Activated naive CD4-positive, alpha-beta T cell treated with anti-CD3 and anti-CD28 coated beads for 36 hours (primary cell): ENCODE measurements at places on chromosomes 4 and X.

- no peak for DNase-seq
These were observed 30.0 kb downstream of the AFAP1 start for GRCh38 chr4:7909463-7910262.

- DNase-seq, result no peak
These were observed 70.8 kb downstream of the STK32B start for GRCh38 chr4:5122114-5122513.

DNA sequence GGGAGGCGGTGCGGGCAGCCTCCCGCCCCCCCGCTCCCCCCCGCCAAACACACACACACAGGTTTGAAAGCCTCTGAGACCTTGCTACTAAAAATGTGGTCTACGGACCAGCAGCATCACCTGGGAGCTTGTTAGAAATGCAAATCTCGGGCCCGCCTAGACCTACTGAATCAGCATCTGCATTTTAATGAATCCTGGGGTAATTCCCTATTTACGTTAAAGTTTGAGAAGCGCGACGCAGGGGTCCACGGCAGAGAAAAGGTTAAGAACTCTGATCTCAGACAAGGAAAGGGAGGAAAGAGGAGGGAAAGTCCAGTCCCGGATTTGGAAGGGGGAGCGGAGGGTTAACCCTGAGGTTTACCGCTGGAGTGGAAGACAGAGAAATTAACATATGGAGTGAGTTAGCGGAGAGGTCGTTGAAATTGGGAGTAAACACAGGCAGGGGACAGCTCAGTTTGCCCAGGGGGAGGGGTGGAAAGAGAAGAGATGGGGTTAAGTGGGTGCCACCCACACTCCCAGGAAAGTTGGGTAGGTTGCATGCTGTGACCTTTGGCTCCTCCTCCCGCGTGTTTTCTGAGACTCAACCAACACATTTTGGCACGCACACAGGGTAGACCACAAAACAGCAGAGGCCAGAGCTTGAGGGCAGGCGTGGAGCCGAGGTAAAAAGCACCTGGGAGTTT lies 483.6 kb downstream of the BCOR start:
- peak; percentile 86 for DNase-seq

DNA sequence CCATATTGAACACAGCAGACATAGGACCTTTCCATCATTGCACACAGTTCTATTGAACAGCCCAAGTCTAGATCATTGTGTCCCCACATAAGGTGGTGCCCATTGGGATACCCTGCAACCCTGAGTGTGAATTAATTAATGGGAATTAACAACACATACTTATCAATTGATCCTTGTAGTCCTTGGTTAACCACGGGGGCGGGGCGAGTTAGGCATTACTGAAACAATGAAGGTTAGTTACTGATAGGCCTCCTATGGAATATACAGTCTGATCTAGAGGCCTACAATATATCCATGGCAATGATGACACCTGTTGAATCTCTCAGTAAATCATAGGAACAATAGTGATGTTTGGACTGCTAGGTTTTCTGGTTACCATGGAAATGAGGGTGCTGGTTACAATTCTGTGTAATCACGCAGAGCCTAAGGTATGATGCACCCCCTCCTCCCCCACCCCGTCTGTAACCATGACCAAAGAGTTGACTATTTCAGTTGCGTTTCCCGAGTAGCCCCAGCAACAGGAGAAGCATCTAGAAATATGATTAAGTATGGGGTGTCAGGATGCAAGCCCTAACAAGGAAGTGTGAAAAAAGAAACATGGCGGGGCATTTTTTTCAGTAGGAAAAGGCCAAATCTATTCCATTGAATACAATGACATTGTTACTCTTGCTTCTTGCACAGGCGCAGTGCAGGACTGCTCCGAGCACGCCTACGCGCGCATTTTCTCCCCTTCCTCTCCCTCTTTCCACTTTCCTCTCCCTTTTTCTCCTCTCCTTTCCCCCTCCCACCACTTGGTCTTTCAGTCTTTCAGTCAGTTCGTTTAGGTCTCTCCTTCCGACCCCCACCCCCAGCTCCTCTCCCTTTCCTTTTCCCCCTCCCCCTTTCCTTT lies 677 bp upstream of the NONO start:
- DNase-seq, result peak; percentile 82

DNA sequence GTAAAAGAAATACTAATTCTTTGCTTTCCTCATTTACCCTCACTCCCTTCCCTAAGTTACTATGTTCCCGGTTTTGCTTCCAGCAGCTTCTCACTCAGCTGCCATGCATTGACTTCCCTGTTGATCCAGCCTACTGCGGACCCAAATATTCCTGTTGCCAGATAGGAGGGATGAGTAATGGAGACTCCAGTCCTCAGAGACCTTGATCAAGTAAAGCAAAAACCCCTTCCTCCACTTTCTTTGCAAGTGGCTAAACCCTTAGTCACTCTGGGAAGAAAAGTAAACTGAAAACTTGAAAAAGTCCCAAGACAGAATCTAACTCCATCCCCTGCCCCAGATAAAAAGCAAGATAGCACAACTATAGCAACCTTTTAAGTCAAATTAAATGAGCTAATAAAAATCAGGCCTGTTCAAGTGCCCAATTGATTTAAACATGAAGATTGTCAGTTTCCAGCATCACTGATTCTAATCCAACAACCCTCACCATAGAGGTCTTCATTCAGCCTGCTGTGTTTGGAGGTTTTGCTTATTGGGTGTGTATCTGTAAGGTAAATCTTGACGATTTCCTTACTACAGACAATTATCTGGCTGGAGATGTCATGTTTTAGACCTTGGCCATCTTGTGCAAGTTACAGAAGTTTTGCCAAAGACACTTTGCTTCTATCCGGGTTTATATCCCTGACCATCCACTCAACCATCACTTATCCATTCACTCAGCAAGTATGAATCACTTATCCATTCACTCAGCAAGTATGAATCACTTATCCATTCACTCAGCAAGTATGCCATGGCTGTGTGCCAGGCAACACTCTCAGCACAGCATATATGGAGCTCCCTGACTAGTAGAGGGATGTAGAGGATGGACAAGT lies 17.6 kb downstream of the FGFBP1 start:
- DNase-seq, result peak; percentile 23

DNA sequence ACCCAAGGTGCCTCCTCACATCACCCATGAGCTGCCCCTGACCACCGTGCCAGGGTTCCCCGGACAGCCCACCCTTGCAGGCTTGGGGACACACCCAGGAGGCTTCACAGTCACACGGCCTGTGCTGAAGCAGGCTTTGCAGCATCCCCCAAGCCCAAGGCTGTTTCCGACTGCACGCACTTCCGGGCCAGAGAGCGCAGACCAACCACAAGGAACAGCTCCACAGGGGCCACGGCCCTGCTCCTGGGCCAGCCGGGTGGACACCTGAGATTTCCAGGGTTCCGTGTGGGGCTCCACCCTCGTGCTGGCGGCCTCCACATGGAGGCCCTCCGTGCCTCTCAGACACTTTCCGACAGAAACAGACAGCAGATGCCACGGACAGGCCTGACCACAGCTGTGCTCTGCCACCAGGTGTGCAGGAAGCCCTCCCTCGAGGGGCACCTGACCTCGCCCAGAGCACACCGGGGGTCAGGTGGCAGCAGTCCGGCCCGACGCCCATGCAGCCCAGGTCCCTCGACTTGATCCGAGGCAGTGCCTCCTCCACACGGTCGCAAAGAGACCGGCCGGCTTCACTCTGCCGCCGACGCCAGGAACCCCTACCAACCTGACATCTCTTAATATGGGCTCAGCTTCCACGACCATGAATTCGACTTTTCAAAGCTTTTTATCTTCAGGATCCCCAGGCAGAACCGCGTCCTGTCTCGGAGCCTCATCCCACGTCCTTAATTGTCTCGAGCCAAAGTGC lies 8.0 kb downstream of the CTBP1 start:
- no peak for DNase-seq

DNA sequence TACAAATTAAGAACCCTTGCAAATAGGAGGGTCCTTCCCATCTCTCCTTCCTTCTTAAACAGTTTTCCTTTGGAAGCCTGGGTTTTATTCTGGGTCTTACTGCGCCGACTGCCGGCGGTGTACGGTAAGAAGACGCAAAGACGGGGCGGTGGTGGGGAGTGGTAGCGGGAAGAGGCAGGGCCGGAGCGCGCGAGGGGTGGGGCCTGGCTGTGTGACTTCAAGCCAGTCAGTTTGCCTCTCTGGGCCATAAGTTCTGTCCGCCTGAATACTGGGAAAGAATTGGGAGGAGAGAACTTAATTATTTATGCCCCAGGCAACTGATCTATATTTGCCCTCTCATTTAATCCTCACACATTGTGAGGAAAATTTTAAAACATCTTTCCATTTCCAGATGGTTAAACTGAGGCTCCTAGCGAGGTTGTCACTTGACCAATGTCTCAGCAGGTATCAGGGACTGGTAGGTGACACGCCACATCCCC lies 726 bp upstream of the KANTR start:
- peak; percentile 86 for DNase-seq

DNA sequence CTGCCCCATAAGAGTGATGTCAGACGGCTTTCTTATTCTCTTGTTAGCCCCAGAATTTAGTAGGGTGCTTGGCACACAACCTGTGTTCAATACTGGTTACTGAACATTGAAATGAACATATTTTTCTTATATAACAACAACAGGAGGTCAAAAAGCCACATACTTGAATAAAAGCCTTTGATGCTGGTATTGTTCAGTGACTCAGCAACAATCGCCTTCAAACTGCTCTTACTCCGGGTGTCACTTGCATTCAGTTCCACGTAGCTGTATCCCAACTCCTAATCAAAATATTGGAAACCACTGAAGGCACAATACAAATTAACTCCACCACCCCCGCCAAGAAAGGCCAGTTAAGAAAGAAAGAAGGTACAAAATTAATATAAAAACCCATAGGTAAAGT lies 61.5 kb downstream of the RFC1 start:
- DNase-seq, result no peak

DNA sequence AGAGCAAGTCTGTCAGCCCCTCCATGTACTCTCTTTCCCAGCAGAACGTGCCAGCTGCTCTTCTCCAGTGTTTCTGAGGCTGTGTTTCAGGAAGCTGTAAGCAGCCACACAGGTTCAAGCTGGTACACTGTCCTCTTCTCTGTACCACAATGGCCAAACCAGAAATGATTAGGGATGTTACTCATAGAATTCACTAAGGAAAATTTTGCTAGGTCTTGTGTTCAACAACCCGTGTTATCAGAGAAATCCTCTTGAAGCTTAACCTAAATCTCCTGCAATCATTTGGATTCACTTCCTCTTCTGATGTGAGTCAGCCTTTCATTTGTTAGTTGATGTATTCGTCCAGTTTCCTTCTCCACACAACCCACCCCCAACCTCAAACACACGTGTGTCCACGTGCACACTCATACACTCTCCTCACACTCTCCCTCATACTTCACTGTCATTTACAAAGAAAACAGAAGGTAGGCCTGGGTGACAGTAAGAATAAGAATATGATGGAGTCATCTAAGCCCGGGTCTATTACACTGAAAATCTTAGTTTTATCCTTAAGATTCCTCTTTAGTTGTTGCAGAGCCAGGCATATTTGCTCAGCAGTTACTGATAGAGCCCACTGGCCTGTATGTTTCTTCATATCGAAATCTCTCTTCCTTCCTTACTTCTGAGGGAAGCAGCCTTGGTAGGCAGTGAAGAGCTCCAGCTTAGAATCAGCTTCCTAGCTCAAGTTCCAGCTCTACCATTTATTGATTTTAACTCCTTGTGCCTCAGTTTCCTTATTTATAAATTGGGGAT lies 63.4 kb downstream of the DCUN1D4 start:
- DNase-seq, result no peak

DNA sequence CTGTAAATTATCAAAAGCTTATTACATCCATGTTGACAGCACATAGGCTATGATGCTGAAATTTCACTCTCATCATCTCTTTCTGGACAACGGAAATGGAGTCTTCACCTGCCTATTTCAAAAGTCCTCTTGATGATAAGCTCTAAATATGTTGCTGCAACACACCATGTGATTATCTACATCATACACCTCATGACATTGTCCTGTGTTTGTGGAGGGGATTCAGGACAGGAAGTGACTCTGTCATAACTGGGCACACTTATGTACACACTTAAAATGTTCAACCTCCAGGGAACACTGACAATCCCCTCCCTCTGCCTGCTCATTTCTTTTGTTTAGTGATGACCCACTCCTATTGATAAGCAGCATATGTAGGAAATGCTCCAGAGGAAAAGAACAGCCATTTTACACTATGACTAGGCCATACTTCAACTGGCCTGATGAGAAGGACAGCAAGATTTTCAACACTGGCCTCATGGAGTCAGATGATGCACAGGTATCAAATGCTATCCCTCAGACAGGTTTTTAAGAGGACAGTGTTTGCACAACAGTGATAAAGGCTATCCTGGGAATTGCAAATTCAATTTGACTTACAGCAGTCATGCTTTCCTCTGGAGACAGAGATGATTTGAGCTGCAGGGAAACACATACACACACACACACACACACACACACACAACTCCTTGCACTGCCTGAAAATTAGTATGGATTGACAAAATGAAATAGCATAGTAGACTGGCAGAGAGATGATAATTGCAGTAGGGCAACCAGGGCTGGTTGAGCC lies 163.3 kb upstream of the RASGEF1B start:
- no peak for DNase-seq

DNA sequence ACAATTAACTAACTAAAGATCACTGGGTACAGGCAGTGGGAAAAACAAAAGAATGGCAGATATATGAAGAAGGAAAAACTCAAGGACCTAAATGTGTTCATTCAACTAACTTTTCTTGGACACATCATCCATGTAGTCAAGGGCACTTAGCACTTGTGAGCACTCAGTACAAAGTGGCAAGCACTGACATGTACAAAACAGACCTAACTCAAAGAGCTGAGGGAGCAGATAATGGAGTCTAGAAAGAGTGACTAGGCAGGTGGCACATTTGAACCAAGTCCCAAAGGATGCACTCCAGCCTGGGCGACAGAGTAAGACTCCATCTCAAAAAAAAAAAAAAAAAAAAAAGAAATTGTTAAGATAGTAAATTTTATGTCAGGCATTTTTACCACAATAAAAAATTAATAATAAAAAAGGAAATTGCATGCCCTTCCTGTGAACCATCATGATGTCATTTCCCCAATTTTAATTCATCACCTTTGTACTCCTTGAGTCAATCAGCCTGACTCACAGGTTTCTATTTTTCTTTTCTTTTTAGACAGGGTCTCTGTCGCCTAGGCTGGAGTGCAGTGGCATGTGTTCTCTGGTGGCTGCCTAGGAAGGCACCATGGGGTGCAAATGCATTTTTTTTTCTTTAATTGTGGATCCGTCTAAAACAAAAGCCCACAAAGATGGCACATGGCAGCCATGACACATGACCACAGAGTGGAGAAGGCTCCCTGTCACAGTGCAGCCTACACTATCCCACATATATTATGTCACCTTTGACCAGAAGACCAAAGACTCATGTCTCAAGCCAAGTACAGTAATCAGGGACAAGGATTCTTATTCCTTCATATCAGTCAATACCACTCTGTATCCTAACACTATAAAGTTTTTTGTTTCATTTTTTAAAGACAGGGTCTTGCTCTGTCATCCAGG lies 91.9 kb downstream of the CHST7 start:
- peak; percentile 49 for DNase-seq

GRCh38 chr4:125042041-125042440 lies 272.7 kb upstream of the FAT4 start:
- DNase-seq, result no peak

- no peak for DNase-seq
These were observed 314.9 kb upstream of the TEX13C start for GRCh38 chrX:125004799-125005198.
